ENCODE measurements at places on chromosomes 5 and 9.

DNA sequence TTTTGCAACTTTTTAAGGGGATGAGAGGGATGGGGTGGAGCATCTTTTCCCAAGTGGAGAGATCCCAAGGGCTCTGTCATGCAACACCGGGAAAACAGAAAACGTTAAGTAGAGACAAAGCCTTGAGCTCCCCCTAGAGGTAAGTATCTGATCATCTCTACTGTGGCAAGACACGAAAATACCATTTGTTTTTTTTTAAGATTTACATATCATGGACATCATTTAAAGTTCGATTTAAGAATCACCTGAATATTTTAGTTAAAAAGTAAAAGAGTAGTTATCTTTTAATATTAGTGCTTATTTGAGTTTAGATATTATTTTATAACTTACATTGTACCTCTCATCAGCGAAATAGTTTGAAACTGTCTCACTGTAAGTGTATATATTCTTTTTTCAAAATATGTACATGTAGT lies 200.4 kb downstream of the LRRC70 start:
- peak; percentile 19 for DNase-seq

DNA sequence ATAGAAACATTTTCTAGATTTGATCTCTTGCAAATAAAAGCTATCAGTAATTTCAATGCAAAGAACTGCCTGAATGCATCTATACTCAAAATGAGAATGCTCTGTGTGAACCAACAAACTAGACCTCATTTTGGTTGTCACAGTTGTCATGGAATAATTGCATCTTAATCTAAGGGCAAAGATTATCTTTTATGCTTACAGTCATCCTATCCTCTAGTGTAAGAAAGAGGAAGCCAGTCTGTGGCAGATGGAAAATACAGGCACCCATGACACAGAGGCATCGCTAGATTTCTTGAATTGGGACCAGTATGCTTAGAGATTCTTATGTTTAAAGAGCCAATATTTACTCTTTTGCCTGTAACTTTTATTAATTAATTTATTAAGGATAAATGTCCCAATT lies 95.0 kb downstream of the MACIR start:
- no peak for DNase-seq

DNA sequence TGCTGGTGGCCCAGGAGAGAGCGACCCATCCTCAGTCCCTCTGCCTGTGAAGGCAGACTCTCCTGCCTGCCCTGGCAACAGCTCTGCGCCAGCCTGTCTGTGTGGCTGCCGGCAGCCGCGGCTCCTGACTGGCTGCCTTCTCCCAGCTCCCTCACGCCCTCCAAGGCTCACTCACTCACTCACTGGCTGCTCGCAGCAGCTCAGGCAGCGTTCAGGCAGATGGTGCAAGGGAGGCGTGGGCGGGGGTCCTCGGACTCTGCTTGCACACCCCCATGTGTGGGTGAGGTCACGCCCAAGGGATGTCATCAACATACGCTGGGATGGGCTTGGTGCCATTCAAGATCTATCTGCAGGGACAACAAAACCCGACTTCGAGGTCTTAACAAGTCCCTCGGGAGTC lies 66.7 kb downstream of the DAB2IP start:
- no peak for DNase-seq

DNA sequence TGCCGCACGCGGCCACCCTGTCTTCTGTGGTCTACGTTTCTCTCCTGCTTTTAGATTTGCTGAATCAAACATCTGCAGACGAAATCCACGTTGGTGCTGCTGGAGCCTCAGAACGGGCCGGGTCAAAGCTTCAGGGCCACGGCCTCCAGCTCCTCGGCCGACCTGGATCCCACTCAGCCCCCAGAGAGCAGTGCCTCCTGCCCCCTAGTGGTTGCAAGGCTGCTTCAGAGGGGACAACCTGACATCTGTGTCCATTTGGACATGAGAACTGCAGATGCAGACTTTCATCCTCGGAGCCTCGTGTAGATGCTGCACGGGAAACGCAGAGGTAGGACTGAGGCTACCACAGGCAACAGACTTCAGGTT lies 23.0 kb upstream of the SLC6A3 start:
- DNase-seq, result no peak

- no peak for DNase-seq
Observed at GRCh38 chr5:108898707-108899106, 151.0 kb downstream of the FER start.

GRCh38 chr9:78707481-78707991 lies 410.6 kb downstream of the PSAT1 start:
- DNase-seq, result no peak

GRCh38 chr5:163163858-163164257 lies 273.5 kb upstream of the CCNG1 start:
- no peak for DNase-seq

GRCh38 chr5:154850255-154851062 lies at the start of gene FAXDC2:
FAXDC2 (minus strand) TSS chr5:154850603; CDS start chr5:154838178, 12,425 bp downstream.
- no peak for DNase-seq

DNA sequence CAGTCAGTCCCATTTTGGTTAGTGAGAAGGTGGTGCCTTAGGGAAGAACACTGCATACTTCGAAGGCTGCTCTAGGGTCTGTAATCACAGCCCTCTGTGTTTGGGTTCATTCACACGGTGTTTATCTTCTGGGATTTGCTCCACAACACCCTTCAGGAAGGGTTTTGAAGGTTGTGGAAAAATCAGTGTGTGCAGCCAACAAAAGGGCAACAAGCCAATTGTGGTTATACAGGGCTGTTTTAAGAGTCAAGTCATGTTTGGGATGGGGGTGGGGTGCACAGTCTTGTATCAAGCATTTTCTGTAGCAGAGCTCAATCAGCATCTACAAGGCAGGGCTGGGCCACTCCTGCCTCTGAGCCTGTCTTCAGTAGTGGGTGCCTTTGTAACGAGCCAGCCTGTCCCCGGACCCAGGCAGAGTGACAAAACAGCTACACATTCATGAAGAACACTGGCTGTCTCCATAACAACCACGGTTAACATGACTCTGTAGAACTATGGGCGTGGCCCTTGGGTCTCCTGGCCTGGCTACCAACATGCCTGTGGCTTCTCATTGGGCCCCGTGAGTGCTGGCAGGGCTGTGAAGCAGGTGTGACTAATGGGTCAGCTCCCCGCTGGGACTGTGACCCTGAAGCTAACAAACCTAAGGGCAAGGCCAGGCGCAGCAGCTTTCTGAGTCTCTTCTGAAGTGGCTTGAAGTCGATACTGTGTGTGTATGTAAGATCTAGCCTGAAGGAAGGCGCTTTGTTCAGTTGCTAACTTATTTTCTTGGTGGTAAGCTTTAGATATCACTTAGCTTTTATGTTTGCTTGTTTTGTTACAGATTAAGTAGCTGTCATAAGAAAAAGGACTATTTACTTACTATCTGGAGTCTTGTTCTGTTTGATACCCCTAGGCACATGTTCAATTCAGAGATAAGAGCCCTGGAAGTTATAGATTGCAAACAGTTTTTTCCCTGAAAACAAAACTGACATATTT lies 27.9 kb upstream of the GOLM1 start:
- no peak for DNase-seq

DNA sequence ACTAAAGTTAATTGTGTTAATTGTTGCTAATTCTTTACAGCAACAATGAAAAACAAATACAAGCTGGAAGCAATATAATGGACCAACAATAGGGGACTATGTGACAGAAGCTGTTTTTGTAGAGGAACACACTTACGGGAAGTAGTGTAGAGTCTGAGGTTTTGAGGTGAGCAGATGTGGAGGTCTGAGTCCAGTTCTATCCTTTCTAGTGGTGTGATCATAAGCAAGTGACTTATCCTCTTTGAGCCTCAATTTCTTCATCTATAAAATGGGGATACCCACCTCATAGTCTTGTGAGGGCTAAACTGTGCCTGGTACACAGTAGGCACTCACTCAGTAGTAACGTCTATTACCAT lies 28.3 kb downstream of the ALG2 start:
- no peak for DNase-seq

DNA sequence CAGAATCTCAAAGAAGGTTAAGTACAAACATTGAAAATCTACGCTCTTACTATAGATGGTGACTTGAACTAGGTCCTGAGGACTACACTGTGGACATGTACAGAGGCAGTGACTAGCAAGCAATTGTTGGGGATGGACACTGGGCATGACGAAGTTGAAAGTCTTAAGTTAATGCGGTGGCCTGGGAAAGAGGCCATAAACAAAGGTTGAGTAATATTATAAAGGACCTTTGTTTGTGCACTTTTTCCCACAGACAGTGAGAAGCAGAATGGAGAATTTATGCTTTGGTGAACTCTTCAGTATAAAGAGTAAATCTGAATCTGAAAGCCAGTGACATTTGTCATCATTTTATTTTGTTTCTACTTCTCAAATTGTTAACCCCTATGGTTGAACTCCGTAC lies 15.3 kb downstream of the ALDH1A1 start:
- no peak for DNase-seq

- no peak for DNase-seq
Observed at GRCh38 chr5:77101298-77101697, 14.2 kb upstream of the ZBED3 start.

DNA sequence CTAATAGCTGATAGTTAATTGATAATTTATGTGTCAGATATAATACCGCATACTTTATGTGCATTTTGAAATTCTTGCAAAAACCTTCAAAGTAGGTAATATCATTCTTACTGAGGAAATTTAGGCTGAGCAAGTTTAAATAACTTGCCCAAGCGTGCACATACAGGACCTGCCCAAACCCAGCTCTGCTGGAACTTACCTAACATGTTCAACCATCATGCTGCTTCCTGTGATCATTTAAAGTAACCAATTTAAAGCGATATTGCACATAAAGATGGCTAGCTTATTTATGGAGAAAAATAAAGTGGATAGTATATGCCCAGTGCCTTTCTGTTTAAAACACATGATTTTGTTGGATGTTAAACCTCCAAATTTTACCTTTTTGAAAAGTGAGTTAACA lies 4.3 kb downstream of the FAM174A start:
- DNase-seq, result no peak

DNA sequence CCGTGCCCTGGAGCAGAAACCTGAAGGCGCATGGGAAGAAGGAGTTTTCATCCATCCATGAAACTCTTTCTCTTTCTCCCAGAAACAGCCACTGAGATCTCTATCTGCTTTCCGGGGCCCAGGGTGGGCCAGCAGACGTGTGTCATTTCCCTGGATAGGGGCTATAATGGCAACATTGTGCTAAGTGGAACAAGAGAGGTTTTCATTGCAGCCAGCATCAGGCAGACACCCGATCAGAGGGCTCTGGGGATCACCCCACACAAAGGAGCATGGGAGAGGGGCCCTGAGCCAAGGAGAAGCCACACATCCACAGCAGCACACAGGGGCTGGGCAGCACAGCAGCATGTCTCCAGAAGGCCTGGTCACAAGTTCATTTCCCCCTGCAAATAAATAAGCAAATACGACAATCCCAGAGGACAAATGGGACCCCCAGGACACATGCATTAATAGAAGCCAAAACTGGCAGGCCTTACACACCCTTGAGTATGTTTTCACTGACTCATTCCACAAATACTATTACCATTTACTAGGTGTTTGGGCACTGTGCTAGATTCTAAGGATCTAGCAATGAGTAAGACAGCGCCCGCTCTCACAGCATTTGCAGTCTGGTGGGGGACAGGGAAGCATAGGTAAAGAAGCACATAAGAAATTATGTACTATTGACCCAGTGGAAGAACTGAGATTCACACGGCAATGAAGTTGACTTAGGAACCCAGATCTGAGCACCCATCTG lies 4.3 kb upstream of the AFAP1L1 start:
- DNase-seq, result no peak

- DNase-seq, result peak; percentile 41
Observed at GRCh38 chr9:125513668-125514413, 193.2 kb downstream of the MAPKAP1 start.

GRCh38 chr9:82152181-82152580 lies 163.6 kb downstream of the SPATA31D1 start:
- DNase-seq, result no peak
